ENCODE measurements at places on chromosomes 13 and 19.

DNA sequence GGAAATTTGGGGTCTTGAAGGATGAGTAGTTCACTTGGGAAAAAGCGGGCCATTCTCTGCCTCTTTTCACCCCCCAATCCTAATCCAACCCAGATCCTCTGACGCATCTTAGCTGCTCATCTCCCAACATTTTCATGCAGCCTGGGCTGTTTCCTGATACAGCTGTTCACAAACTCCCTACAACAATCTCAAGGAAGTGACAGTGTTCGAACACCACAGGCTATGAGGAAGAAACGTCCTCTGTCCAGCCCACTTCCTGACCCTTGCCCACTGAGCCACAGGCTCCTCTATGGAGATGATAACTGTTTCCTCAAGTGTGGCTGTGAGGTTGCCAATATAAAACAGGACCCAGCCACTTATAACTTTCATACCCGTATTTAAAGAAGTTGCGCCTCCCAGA is 16.2 kb downstream of the LMTK3 start:
- DNase-seq, result peak; percentile 35

- no peak for DNase-seq
Measured at GRCh38 chr19:18446811-18447359, 9.0 kb upstream of the ISYNA1 start.

DNA sequence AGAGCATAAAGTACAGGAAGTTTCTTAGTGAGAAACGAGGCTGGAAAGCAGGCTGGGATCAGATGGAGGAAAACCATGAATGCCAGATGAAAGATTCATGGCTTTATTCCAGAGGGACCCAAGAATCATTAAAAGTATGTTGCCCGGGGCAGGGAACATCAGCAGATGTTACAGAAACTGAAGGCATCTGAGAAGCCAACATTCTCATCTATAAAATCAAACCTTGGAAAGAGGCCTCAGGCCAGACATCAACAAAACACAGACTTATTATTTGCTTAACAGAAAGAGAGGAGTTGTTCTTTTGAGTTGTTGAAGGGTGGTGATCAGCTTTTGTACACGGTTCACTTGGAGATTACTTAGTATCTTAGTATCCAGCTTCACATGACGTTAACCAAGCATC is 543.6 kb downstream of the RFC3 start:
- DNase-seq, result peak; percentile 16

DNA sequence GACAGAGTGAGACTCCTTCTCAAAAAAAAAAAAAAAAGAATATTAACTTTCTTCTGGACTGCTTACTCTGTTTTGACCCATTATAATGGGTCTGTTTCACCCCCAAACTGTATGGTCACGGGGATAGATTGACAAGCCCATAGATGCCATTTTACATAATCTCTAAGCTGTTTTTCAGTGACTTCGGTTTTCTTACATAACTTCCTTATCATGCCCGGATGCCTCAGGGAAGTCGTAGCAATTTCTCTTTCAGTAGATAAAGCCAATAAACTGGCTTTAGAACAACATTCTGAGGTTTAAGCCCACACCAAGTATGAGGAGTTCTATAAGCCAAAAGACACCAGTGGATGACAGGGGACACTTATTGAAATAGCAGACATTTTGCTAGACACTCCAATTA is 5.9 kb upstream of the ZNF254 start:
- DNase-seq, result no peak

- DNase-seq, result no peak
Measured at GRCh38 chr13:98333486-98333885, 156.4 kb upstream of the RNF113B start.

GRCh38 chr13:29595380-29596063 is at the start of gene SLC7A1:
Gene SLC7A1 (minus strand): TSS chr13:29595688. CDS start chr13:29536188, 59,500 bp downstream.
- peak; percentile 92 for DNase-seq

GRCh38 chr13:20114066-20114610 is 46.7 kb downstream of the GJA3 start:
- no peak for DNase-seq

DNA sequence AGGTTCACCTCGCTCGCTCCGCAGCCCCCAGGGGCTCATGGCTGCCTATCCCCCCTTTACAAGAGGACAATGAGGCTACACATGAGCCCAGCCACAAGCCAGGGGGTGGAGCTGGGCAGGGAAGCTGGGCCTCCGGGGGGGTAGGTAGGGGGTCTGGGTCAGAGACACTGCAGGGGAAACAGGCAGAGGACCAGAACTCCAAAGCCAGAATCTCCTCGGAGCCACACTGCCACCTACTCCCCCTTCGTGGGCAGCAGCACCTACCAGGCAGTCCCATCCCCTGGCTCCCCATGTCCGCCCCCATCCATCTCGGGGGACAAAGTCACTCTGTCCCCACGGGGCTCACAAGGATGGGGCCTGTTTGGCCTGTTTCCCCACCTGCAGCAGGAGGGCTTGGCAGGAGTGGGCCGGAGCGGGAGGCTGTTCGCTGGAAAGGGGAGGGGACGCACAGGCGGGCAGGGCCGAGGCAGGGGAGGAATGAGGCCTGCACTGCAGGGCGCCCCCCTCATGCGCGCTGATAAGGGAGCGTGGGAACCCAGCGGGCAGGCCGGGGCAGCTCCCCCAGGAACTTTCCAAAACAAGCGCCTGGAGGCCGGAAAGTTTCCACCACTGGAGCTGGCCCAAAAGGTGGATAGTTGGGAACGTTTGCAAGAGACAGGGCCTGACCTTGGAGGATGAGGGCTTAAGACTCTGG is 545 bp upstream of the ISYNA1 start:
- no peak for DNase-seq

- DNase-seq, result no peak
Measured at GRCh38 chr19:38057959-38058690, 151.1 kb downstream of the SIPA1L3 start.

DNA sequence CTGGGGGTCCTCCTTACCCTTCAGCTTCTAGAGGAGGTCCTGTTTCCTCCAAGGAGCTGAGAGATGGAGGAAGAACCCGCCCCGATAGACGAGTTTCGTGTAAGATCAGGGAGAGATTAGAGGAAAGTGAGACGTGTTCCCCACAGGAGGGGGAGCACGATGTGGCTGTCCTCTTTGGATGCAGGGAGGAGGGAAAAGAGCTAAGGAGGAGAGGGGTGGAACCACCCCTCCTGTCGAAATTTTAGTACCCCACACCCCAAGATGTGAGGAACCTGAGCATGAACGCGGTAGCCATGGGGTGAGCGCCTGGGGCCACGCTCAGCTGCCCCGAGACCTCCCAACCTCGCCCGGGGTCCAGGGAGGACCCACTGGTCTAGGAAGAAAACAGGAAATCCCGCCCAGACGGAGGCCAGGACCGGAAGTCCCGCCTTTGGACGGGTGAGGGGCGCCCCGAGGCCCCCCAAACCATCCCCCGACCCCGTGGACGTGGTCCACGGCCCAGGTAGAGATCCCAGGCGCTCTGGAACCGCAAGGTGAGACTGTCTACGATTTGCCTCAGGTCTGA is 1.2 kb downstream of the AKT1S1 start:
- peak; percentile 71 for DNase-seq

DNA sequence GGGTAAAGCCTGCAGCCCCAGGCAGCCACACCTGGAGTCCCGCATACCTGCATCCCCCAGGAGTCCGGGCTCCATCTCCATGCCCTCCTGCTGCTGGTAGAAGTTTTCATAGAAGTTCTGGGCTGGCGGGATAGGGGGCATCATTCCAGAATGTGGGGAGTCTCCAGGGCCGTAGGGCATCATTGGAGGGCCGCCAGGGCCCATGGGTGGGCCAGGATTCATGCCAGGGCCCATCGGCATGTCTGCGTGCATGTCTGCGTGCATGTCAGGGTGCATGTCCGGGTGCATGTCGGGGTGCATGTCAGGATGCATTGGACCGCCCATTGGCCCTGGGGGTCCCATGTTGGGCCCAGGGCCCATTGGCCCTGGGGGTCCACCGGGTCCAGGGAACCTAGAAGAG is 23.3 kb upstream of the TMEM160 start:
- no peak for DNase-seq

Data from ELR (cell line).